ENCODE measurements at places on chromosomes 16 and 17.

DNA sequence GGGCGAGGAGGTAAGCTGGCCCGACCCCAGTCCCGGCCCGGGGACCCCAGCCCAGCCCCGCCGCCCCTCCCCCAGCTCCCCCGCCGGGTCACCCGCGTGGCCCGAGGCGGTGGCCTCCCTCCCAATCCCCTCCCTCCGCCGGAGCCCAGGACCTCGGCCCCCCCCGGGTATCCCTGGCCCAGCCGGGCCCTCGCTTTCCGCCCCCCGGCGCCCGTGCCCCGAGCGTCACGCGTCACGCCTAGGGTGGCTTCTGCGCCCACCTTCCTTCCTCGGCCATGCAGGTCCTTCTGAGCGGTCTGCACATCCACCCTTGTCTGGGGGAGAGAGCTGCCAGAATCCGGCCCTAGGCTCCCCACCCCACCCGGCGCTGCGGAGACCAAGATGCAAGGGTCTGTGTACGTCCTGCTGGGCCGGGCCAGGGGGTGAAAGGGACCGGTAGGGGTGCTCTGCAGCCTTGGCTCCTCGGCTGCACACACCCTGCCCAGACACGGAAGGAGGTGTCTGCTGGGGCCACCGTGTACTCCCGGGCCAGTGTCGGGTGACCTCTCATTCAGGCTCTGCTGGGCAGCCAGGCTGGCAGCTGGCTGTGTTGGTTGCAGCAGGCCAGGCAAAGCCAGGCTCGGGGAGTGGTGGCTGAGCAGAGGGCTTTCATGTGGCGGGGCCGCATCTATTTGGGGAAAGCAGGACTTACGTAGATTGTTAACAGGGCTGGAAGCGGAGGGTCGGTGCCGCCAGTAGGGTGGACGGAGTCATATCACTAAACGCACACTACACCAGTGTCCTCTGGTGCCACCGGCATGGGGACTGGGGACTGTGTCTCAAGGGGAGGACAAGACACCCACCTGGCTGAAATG is 754 bp downstream of the RAB11FIP4 start:
- DNase-seq, result peak; percentile 21

- no peak for DNase-seq
Measured at GRCh38 chr17:76142039-76142584, 1.1 kb upstream of the FOXJ1 start.

DNA sequence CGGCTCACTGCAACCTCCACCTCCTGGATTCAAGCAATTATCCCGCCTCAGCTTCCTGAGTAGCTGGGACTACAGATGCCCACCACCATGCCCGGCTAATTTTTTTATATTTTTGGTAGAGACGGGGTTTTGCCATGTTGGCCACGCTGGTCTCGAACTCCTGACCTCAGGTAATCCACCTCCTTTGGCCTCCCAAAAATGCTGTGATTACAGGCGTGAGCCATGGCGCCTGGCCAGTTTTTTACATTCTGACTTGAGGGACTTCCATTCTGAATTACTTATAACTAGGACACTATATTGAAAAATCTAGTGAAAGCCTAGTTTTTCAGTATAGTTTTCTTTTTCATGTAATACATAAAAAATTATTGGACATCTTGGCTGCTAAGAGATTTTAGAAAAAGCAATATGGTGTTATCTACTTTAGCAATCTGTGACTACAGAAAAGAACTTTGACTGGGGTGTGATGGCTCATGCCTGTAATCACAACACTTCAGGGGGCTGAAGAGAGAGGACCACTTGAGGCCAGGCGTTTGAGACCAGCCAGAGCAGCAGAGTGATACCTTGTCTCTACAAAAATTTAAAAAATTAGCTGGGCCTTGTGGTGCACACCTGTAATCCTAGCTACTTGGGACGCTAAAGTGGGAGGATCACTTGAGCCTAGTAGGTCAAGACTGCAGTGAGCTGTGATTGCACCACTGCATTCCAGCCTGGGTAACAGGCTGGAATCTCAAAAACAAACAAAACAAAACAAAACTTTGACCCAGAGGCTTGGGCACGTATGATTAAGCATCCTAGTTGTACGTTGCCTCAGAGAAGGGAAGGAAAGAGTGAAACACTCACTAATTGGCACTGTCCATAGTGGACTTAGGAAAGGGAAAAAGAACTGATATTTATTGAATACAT is 26.8 kb upstream of the GOSR1 start:
- DNase-seq, result no peak

DNA sequence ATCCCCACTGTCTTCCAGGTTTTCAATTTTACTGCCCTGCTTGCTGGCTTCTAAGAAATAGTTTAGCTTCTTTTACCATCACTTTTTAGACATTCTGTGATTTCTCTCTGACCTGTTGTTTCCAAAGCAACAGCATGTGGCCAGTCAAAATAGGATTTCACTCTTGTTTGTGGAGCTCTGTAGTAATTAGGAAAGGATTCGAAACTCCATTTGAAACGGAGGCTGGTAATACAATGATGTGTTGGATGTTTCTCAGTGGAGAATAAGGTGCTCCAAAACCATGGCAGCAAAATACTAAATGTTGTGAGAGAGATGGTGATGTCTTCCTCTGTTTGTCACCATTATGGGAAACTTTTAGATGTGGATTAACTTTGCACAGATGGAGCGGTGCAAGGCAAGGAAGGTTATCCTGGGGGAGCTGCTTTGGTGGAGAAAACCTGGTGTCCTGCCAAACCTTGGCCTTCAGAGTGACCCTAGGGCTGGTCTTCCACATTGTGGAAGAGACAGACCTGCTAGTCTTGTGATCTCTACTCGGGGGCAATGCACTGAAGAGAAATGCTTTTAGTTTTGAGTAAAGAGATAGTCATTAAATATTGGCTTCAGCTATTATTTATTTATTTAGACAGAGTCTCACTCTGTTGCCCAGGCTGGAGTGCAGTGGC is 79.4 kb downstream of the PRKCA start:
- DNase-seq, result no peak

- DNase-seq, result no peak
Measured at GRCh38 chr16:68987734-68988457, 117.6 kb upstream of the HAS3 start.

- no peak for DNase-seq
Measured at GRCh38 chr17:75891022-75891604, 5.6 kb downstream of the TRIM65 start.
